Fibroblast of gingiva (primary cell): ENCODE measurements at places on chromosomes 2 and 18.

DNA sequence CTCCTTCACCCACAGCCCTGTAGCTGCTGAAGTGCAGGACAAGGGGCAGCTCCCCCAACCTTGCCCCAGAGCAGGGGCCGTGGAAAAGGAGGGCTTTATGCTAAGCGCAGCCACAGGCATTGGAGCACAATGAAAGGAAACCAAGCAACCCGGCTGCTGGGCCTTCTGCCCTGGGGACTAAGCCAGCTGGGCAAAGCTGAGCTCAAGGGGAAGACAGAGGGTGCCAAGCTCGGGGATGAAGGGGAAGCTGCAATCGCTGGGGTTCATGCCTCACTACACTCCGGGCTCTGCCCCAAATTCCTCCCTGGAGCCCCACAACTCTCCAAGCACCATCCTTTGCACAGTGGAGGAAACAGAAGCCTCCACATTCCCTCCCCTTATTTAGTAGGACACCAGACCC is 12.4 kb downstream of the SFXN5 start:
- no peak for DNase-seq

DNA sequence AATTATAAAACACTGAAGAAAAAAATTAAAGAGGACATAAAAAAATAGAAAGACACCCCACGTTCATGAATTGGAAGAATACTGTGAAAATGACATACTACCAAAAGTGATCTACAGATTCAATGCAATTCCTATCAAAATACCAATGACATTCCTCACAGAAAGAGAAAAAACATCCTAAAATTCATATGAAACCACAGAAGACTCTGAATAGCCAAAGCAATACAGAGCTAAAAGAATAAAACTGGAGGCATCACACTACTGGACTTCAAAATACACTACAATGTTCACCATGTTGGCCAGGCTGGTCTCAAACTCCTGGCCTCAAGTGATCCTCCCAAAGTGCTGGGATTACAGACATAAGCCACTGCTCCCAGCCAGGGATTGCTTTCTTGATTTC is 56.3 kb downstream of the TLK1 start:
- DNase-seq = no peak

- DNase-seq = peak; percentile 78
Measured at GRCh38 chr2:25376750-25377621, 35.3 kb upstream of the DNMT3A start.

- DNase-seq = no peak
Measured at GRCh38 chr2:130762031-130762909, 6.9 kb downstream of the AMER3 start.

DNA sequence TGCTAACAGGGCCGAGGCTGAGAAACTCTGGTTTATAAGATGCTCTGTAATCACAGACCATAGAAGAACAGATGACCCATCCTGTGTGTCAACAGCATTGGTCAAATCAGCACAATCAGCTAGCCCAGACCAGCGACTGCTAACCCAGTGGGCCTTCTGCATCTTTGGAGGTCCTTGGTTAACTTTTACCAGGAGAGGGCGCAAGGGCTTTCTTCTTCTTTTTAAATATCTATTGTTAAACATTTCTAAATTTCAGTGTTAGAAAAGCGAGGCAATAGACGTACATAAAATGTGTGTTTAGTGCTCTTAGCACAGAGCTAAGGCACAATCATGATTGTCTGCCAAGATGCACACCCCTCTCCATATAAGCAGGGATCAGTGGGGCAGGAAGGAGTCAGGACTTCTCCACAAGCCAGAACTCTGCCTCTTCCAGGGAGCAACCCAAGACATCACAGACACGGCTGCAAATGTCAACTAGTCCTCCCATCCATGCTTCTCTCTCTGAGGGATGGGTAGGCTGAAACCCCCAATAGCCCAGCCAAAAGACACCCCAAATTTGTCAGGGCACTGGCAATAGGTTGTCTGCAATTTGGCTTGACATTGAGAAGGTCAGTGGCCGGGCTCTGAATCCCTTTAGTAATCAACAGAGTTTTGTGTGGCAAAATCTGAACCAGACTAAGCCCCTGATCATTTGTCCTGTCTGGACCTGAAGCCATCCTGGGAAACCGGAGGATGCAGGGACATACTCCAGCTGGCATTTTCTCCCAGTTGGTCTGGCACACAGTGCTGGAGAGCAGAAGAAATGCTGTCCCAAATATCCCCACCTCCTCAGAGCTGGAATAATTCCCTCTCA is 188.2 kb downstream of the BCL2 start:
- DNase-seq = peak; percentile 45

GRCh38 chr2:176090862-176091261 is 1.7 kb upstream of the HOXD13 start:
- DNase-seq = no peak

GRCh38 chr2:43622931-43623451 is 14.1 kb upstream of the PLEKHH2 start:
- DNase-seq = no peak

- DNase-seq = no peak
Measured at GRCh38 chr2:16671760-16672159, 6.1 kb upstream of the CYRIA start.

DNA sequence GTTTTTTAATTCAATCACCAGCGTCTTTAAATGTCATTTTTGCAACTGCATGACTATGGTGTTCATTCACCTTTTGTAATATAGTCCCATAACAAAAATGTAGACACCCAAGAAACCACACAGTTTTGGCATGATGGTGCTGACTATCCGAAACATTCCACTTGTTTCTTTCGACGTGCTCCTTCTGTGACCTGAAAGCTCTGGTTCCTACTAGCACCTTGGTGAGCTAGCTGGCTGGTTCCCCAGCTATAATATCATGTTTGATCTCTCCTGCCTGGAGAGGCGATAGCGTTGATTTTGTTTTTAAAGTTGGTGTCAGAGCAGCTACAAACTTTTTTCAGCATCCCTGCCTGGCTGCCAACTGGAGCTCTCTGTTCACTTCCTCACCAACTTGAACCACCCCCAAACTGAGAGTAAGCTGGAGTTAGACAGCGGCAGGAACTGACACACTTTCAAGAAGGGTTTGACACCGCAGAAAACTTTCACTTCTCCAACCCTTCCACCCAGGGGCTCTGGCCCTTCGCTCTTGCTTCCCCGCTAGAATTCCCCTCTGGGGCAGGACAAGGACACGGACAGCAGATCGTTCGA is 1.1 kb downstream of the ATAD2B start:
- DNase-seq = peak; percentile 62

GRCh38 chr2:26269571-26270158 is 24.9 kb downstream of the HADHB start:
- DNase-seq = no peak

DNA sequence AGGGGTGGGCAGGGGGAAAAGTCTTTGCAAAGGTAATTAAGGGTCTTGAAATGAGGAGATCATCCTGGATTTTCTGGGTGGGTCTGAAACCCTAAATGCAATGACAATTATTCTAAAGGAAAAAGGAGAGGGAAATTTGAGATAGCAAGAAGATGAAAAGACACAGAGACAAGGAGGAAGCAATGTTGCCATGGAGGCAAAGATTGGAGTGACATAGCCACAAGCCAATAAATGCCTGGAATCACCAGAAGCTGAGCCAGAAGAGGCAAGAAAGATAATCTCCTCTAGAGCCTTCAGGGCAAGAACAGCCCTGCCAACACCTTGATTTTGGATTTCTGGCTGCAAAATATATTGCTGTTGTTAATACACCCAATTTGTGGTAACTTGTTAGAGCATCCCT is 1246.3 kb upstream of the PIK3C3 start:
- DNase-seq = no peak

DNA sequence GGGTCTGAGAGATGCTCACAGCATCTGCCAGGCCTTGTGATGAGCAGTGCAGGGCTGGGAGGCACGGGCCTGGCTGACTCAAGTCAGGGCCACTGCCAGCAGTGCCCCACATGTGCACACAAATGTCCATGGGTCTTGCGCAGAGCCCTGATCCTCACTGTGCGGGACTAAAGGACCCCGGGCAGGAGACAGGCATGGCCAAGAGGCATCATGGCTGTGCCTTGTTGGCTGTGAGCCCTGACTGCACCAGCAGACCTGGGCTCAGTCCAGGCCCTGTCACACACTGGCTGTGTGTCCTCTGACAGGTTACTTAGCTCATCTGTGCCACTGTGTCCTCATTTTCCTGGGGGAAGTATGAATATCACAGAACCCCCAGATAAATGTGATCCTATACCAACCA is 4.0 kb downstream of the KCNIP3 start:
- DNase-seq = no peak

- no peak for DNase-seq
Measured at GRCh38 chr18:1017227-1018058, 112.8 kb downstream of the ADCYAP1 start.

DNA sequence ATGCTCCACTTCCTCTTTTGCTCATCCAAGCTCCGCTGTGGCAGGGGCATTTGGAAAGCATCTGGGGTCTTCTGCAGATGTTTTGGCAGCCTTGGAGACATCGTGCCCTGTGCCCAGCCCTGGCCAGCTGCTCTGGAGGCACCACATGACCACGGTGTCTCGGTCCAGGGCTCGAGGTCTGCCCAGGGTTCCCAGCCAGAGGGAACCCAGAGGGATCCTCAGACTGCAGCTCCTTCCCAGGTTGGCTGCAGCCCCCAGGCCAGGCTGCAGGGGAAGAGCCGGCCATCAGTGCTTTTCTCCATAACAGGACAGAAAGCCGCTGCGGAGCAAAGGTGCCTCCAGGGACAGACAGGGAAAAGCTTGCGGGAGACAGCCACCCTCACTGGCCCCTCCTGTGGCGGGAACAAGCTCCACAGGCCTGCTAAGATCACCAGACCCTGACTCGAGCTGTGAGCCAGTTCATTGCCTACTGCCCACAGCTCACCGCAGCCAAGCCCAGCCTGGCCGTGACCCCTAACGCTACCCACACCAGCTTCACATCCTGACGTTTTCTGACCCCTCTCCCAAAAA is 74.7 kb downstream of the SMAD7 start:
- no peak for DNase-seq

GRCh38 chr2:101311696-101312017 is 3.2 kb upstream of the RNF149 start:
- DNase-seq = no peak

DNA sequence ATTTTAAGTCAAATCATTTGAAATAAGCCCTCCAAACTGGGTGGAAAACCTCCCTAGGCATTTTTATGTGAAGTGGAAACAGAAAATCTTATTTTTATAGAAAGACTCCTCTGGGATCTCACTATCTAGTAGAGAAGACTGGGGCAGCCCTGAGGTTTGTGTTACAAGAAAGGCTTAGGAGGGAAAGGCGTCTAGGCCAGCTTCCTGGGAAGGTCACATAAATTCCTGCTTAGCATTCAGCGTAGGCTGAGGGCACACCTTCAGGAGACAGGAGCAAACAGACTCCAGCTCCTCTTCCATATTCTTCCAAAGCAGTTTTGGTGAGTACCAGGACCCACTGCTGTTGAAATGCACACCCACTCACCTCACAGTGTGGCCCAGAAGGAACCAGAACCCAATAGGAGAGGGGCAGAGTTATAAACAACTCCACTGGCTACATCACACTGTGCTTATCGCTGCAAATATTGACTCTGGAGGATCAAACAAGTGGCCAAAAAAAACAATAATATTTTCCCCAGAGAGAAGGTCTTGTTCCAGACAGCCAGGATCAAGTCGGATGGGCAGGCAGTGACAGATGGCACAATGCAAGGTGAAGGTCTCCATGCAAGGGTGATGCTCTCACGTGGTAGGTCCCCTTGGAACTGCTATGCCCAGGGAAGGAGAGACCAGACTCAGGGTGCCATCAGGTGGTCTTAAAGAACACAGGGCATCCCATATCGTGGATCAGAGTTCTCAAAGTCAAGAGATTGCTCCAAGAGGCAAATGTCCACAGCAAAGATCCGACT is 17.7 kb upstream of the IGFBP2 start:
- no peak for DNase-seq

- no peak for DNase-seq
Measured at GRCh38 chr2:65130664-65131175, 814 bp upstream of the RAB1A start.

- peak; percentile 22 for DNase-seq
Measured at GRCh38 chr2:191321861-191322662, 76.9 kb downstream of the MYO1B start.

- no peak for DNase-seq
Measured at GRCh38 chr2:86562485-86562921, 740 bp downstream of the CHMP3 start.

- DNase-seq = no peak
Measured at GRCh38 chr18:63936932-63937393, 12.1 kb upstream of the HMSD start.

DNA sequence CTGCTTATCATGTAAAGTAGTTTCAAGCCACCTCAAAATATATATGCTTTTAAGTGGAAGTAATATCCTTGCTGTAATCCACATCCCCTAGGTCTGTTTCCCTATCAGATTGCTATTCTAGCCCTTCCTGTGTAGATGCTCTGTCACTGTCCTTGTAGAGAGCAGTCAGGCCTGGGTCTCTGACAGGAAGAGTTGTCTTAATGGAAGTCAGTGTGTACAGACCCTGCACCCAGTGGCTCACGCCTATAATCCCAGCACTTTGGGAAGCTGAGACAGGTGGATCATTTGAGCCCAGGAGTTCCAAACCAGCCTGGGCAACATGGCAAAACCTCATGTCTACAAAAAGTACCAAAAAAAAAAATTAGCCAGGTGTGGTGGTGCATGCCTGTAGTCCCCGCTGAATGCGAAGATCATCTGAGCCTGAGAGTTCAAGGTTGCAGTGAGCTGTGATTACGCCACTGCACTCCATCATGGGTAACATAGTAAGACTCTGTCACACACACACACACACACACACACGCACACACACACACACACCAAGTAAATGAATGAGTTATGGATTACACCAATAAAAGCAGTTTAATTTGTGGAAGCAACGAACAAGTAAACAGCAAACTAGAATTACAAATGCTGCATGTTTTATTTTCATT is 70.2 kb upstream of the DSC1 start:
- DNase-seq = no peak

DNA sequence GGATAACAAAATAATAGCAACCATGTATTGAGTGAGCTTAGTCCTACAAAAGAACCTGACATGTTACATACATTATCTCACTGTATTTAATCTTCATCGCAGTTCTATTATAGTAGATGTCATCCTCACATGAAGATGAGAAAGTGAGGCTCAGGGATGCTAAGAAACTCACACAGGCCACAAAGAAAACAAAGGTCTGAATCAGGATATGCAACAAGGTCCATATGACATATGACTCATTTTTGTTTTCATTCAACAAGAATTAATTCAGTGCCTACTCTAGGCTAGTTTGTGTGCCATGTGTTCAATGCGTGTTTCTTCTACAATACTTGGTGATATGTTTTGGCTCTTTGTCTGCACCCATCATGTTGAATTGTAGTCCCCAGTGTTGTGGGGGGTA is 219.7 kb upstream of the EPHA4 start:
- DNase-seq = no peak
